Fibroblast of skin of scalp (primary cell): ENCODE measurements at places on chromosomes 7 and 10.
A peak's percentile ranks its signal among the peaks of the same experiment; 100 is the strongest.

- no peak for DNase-seq
Observed at GRCh38 chr10:28463676-28464395, 69.1 kb upstream of the WAC start.

DNA sequence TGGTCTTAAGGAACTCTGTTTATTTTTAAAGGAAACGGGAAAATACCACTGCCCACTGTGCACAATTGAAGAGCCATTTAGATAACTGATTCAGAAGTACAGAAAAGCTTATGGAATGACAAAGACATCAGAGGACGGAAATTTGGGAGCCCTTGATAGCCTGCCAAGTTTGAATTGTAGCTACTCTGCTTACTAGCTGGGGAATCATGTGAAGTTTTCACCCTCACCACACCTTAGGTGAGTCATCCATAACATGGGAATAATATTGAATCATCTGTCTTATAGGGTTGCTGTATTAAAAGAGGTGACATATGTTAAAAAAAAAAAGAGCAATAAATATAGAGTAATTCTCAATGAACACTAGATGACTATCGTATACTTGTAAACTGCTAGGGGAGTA lies 1104.2 kb downstream of the GATA3 start:
- no peak for DNase-seq

DNA sequence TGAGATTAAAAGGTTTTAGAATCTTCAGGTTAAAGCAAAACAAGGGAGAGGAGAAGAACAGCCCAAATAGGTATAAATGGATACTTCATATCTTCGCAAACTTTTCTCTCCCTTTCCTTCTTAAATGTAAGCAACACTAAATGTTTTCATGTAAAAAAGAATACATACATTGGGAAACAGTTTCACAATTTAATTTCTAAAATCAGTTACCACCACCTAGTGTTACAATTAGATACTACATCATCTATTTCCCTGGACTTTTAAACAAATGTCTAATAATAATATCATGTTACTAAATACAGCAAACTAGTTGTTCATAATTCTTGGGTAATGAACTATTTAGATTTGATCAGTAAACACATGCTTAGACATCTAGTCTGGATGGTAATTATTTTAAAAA lies 35.8 kb downstream of the MINDY3 start:
- peak; percentile 39 for DNase-seq

- no peak for DNase-seq
Observed at GRCh38 chr7:81003326-81003725, 84.5 kb upstream of the SEMA3C start.

DNA sequence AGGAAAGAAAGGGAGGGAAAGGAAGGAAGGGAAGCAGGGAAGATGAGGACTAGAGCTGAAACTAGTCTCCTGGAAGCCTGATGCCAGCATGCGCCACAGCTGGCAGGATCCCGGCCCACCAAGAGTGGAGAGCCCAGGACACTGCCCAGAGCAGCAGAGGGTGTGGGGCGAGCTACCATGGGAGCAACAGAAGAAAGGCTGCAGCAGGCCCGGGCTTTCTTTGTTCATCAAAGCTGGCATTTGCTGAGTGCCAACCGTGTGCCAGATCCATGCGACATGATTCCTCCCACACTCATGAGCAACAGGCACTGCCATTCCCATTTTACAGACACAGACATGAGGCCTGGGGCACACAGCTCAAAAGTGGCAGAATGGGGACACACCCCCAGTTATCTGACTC lies 68.9 kb downstream of the FAM53B start:
- DNase-seq, result no peak

- no peak for DNase-seq
Observed at GRCh38 chr10:132113766-132114365, 48.1 kb downstream of the JAKMIP3 start.

GRCh38 chr10:80077869-80078447 lies 507 bp upstream of the TMEM254 start:
- DNase-seq, result no peak

GRCh38 chr7:997404-998395 lies 14.7 kb downstream of the CYP2W1 start:
- no peak for DNase-seq

- no peak for DNase-seq
Observed at GRCh38 chr10:86538547-86538946, 17.0 kb upstream of the WAPL start.

DNA sequence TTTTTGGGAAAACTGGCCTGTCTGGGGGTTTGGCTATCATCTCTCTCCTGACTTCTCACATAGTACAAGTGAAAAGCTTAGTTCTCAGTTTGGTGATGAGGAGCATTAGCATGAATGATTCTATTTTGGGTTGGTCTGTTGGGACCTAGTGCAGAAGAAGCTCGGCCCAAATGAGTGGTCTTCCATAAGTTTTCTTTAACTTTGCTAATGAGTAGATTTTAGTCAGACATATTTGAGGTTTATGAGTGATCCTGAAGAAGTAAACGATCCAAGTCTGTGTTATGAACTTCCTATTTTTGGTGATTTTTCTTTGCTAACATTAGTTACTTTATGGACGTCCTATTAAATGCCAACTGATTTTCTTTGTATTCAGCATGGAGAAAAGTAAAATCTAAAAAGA lies 51.7 kb upstream of the CALD1 start:
- peak; percentile 59 for DNase-seq

DNA sequence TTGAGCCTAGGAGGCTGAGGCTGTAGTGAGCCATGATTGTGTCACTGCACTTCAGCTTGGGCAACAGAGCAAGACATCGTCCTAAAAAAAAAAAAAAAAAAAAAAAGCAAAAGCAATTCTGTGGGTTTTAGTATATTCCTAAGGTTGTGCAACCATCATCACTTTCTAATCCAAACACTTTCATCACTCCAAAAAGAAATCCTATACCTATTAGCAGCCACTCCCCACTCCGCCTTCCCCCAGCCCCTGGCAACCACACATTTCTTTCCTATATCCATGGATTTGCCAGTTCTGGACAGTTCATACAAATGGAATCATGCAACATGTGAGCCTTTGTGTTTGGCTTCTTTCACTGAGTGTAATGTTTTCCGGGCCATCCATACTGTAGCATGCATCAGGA lies 20.4 kb downstream of the ZAN start:
- DNase-seq, result no peak

GRCh38 chr7:92988941-92989545 lies 128.7 kb downstream of the SAMD9 start:
- DNase-seq, result peak; percentile 51

- DNase-seq, result no peak
Observed at GRCh38 chr10:124142006-124142739, 48.8 kb upstream of the CHST15 start.

GRCh38 chr10:48796713-48797245 lies 112.1 kb downstream of the WDFY4 start:
- DNase-seq, result no peak

DNA sequence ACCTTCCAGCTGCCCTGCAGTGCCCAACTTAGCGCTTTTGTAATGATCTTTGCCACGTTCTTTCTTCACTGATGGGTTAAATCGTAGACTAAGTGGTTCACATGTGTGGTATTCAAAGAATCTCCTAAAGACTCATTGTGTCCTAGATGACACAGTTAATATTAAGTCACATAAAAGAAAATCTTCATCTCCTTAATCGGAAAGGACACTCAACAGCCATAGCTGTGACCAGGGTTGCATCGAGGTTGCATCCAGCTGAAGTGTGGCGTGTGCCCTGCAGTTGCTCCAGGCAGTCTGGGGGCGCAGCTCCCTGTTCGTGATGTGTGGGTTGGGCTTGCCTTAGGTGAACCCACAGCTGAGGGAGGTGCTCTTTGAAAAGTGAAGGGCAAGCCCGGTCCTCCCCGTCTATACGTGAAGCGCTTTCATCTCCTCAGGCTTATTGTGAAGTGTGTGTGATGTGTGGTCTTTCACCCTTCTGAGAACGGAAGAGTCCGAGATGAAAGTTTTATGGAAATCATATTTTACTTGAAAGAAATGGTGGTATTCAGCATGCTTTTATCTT lies 122.7 kb downstream of the TRRAP start:
- DNase-seq, result peak; percentile 48

DNA sequence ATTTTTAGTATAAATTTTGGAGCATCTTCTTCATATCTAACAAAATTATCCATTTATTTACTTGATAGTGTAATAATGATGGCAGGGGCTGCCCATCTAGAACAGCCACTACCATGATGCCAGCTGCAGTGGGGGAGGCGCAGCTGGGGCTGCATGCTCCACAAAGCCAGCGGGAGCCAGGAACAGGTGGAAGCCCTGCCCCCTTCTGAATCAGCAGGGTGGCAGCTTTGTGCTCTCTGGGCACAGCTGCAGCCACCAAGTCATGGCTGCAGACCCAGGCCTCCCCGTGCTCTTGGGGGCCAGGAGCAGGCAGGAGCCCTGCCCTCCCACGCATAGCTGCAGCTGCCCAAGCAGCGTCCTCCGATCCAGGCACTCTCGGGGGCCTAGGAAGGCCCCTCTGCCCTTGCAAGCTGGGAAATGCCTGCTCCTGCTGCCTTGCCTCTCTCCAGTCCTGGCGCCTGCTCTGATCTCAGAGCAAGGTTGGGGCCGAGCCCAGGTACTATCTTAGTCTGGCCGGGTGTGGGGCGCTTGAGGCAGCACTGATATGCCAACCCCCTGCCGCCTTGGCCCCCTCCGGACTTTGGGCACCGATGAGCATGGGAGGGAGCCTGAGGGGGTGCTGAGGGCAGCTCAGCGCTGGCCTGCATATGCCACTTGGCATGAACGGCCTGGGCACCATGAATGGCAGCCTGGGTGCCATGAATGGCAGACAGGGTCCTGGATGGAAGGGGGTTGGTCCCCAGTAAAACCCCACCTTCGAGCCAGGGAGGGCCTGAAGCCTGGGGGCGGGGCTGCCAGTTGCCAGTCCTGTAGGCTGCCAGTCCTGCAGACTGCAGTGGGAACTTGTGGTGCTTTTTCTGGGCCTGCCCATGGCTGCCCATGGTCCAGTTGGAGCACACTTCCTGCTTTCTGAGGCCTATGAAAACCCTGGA lies 1110.8 kb upstream of the POT1 start:
- no peak for DNase-seq

DNA sequence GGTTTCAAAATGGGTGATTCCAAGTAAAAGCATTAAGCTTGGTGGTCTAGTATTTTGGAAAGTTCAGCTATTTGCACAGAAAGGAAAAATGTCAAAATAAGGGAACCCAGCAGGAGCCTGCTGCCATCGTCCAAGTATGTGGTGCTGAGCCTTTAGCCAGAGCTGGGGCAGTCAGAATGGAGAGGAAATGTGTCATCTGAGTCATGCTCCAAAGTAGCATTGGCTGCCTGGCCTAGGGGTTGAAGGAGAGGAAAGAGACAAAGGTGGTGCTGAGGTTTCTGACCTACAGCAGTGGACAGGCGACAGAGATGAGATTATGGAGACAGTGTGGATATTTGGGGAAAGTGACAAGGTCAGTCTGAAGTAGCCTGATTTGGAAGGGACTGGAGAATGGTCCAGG lies 103.9 kb downstream of the PLCE1 start:
- DNase-seq, result peak; percentile 45

GRCh38 chr7:90631502-90631901 lies 35.4 kb downstream of the CDK14 start:
- DNase-seq, result no peak

GRCh38 chr7:140423501-140423900 lies 19.6 kb downstream of the RAB19 start:
- DNase-seq, result no peak

- no peak for DNase-seq
Observed at GRCh38 chr10:24215603-24216002, 6.7 kb downstream of the KIAA1217 start.
